ENCODE measurements at places on chromosomes 1 and 21.

GRCh38 chr21:34726627-34727337 lies 58.0 kb downstream of the CLIC6 start:
- DNase-seq: peak; percentile 6

DNA sequence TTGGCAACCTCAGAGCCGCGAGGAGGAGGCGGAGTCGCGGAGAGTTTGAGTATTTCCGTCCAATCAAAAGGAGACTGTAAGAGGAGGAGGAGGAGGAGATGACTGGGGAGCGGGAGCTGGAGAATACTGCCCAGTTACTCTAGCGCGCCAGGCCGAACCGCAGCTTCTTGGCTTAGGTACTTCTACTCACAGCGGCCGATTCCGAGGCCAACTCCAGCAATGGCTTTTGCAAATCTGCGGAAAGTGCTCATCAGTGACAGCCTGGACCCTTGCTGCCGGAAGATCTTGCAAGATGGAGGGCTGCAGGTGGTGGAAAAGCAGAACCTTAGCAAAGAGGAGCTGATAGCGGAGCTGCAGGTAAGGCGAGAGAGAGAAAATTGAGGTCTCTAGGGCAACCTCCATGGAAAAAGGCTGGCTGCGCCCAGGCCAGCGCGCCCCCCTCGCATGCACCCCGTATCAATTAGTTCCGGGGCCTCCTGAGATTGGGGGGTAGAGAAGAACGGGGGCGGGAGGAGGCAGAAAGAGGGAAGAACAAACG lies at the start of gene PHGDH:
PHGDH (plus strand) TSS at position 131 of the 538 bp plus-strand sequence; CDS start at position 220, 89 bp downstream.
- peak; percentile 91 for DNase-seq

- no peak for DNase-seq
These were observed 64.0 kb downstream of the KCNAB2 start for GRCh38 chr1:6109688-6110087.

- no peak for DNase-seq
These were observed 37.7 kb downstream of the LHX9 start for GRCh38 chr1:197954718-197955418.

GRCh38 chr1:17128361-17128760 lies 9.1 kb upstream of the PADI2 start:
- DNase-seq: peak; percentile 85
